ENCODE measurements at places on chromosomes 12 and 14.

DNA sequence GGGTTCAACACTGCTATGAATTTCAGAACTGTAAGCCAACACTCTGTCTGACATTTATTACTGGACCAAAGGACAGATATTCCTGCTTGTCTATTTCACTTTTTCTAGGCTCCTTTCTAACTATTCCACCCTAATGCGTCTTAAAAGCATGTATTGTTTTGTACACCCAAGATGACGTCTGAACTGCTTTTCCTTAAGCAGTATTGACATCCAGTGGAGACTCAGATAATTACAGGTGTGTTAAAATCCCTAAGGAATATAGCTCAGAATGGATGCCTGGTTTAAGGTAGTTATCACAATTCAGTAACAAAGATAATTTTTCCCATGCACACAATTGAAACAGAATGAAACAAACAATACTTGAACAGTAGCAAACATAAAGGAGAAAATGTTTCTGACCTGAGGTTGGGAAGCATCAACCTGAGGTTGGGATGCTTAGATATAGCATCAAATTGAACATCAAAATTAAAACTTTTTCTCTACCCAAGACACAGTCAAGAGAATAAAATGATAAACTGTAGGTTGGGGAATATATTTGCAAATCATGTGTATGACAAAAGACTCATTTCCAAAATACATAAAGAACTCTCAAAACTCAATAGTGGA, 93.7 kb upstream of the PTPRR start:
- DNase-seq, result no peak

- no peak for DNase-seq
Observed at GRCh38 chr12:77608271-77608824, 222.3 kb upstream of the NAV3 start.

GRCh38 chr14:22097072-22097471, 423.5 kb upstream of the OR4E1 start:
- no peak for DNase-seq

DNA sequence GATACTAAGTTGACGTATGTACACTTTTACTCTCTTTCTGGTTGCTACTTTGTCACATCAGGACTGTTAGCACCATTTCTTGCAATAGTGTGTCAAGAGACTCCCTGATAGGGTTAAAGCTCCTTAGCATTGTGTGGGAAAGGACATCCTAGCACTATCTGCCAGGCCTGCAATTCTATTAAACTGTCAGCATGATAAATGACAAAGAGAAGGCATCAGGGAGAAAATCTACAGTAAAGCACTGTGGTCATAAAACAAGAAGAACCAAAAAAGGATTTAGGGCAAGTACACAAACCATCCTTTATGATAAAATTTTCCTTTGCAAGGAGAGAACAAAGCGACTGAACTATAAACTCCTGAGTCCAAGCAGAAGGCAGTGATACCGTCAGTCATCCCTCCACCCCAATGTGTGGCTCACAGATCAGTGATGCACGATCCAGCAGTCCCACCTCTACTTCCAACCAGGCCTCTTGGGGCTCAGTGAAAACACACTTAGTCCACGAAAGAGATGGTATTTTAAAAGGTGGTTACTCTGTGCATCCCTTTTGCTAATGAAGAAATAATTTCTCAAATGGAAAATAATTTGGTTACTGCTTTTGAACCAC, 31.4 kb upstream of the SLC35F4 start:
- no peak for DNase-seq

DNA sequence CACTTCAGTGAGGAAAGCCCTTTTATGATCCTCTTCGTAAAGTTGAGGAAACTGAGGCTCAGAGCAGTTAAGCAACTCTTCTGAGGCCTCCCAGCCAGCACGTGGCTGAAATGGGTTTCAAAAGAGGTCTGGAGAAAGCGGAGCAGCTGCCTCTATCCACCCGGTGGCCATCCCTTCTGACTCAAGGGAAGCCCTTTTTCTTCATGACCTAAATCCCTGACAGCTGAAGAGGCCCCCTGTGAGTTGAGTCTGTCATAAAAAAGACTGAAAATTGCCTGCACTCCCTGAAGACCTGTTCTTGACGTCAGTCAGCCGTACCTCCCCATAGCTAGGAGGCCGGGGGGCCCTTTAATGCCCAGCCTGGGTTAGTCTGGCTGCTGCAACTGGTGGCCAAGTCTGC, 10.7 kb downstream of the CMKLR1 start:
- no peak for DNase-seq

- no peak for DNase-seq
Observed at GRCh38 chr12:85920324-85920947, 46.3 kb downstream of the NTS start.

DNA sequence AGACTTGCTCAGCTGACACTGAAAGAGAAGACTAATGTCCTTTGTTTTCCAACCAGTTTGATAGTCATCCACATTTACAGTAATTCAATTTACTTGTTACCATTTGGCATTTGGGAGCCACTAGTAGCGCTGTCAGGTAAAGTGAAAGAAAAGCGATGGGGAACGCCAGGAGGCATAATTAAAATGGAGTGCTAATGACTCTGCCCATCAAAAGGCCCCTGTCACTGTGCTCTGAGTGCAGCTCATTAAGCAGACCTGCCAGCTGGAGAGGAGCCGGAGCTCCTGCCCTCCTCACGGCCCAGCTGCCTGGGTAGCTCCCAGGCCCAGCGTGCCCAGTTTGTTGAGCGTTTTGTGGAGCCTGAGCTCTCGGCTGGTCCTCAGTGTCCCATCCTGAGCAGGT, 463.6 kb upstream of the CCDC196 start:
- no peak for DNase-seq

GRCh38 chr14:89258728-89259273, 158.2 kb downstream of the FOXN3 start:
- no peak for DNase-seq

DNA sequence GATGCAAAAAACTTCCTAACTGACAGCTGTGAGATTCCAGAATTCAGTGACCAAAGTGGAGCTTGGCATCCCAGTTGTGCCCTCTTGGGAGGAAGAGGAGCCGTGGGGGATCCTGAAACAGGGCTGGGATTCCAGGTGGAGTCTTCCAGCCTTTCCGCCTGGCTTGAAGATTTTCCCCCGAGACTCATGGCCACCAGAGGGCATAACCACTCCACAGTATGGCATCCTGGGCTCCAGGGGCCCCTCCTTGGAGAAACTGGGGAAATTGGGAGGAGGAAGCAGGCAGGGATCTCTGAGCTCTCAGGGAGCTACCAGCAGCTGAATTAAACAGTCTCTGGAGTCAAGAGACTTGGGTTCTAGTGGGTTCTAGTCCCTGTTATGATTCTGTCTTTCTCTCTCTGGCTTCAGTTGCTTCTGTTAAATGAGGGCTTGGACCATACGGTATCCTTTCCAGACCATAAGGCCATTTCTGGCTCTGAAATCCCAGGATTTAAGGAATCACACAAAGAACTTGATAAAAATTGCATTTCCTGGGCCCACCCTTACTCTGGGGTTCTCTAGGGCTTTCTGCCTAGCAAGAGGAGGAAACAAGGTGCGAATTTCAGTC, 2.6 kb upstream of the TAMALIN start:
- no peak for DNase-seq

- no peak for DNase-seq
Observed at GRCh38 chr14:22824711-22825359, 4.9 kb upstream of the MRPL52 start.

DNA sequence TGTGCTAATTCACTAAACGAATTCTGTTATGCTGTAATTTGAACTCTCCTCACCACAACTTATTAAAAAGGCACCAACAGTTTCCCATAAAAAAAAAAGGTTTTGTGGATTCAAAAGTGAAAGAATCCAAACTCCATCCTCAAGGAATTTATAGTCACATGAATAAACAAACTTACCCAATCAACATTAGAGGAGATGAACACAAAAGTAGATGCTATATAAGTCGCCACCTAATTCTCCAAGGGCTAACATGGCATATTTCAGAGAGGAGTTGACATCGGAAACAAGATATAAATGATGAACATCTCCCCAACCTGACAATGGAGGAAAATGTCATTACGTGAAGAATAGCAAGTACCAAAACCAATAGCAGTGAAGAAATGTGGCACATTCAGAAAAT, 265.5 kb upstream of the PRKD1 start:
- DNase-seq, result no peak
